Fibroblast of mammary gland (primary cell): ENCODE measurements at places on chromosomes 2 and 18.

- no peak for DNase-seq
Observed at GRCh38 chr18:57251747-57252146, 100.6 kb upstream of the ST8SIA3 start.

GRCh38 chr18:32595832-32596231 is 125.2 kb upstream of the GAREM1 start:
- DNase-seq: no peak

- no peak for DNase-seq
Observed at GRCh38 chr18:35283923-35284794, 5.9 kb downstream of the ZSCAN30 start.

DNA sequence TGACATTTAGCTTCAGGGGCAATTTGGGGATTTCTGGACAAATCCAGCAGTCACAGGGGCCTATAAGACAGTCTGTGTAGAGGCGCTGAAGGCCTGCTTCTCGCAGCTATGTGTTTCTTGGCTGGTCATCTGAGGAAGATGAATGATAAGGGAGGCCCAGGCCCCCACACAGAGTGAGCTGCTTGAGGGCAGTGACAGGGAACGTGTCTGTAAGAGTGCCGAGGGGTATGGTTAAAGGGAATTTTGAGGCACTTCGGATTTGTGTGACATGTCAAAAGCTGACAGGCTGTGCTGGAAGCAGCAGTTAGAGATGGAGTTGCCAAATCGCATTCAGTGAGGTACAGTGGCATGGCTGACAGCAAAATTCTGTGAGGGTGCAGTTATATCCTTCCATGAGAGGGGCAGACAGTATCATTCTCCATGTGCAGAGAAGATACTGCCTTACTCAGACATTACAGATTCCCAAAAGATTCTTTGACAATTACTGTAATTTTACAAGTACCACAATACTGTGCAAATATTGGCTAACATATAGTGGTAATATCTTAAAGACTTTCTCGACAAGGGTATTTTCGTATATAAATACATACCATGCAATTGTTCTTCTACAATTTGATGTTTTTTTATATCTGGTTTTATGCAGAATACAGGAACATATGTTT is 74.0 kb downstream of the CERS6 start:
- DNase-seq: no peak

- DNase-seq: no peak
Observed at GRCh38 chr18:24130494-24130893, 8.4 kb upstream of the CABYR start.

GRCh38 chr2:134446383-134447017 is 192.6 kb downstream of the MGAT5 start:
- peak; percentile 45 for DNase-seq

- no peak for DNase-seq
Observed at GRCh38 chr2:187768995-187769394, 214.8 kb upstream of the TFPI start.

DNA sequence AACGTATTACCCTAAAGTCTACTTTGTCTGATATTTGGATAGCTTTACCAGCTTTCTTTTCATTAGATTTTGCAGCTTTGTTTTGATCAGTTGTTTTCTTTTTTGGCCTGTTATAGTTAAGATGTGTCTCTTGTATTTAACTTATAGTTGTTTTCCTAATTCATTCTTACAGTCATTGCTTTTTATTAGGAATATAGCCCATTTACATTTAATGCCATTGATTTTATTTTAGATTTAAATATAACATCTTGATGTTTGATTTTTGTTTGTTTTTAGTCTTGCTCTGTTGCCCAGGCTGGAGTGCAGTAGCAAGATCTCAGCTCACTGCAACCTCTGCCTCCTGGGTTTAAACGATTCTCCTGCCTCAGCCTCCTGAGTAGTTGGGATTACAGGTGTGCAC is 215.9 kb upstream of the HDAC4 start:
- no peak for DNase-seq

DNA sequence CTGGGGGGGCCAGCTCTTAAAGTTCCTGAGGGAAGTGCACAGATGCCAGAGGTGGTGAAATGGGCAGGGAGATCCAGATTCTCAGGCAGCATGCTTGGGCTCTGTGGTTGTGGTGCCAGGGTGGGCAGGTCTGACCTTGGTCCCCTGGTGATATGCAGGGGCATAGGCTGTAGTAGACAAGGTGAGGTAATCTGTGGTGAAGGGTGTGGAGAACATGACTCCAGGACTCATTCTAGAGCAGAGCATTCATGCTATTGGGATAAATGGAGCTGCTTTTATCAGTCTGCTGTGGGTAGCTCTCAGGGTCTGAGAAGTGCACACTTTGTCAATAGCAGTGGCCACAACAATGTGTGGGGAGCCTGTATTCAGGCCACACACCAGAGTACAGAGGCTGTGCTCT is 16.9 kb downstream of the ACVR1C start:
- no peak for DNase-seq

DNA sequence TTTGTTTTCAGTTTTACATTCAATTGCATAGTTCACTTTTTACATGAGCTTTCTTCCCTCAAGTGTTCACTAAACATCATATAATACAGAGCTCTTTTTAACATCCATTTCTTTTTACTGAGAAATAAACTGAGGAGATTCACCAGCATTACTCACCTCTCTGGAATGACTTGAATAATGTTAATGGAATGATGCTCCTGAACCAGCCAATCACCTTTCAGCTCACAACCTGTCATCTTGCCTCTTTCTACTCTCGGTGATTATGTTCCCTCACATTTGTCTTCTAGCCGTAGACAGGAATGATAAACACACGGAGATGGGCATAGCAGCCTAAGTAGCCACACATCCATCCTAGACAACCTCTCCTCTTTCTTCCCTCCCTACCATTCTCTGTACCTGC is 301.7 kb downstream of the PAX3 start:
- DNase-seq: peak; percentile 79

GRCh38 chr2:159753797-159754196 is 41.5 kb downstream of the MARCHF7 start:
- no peak for DNase-seq

DNA sequence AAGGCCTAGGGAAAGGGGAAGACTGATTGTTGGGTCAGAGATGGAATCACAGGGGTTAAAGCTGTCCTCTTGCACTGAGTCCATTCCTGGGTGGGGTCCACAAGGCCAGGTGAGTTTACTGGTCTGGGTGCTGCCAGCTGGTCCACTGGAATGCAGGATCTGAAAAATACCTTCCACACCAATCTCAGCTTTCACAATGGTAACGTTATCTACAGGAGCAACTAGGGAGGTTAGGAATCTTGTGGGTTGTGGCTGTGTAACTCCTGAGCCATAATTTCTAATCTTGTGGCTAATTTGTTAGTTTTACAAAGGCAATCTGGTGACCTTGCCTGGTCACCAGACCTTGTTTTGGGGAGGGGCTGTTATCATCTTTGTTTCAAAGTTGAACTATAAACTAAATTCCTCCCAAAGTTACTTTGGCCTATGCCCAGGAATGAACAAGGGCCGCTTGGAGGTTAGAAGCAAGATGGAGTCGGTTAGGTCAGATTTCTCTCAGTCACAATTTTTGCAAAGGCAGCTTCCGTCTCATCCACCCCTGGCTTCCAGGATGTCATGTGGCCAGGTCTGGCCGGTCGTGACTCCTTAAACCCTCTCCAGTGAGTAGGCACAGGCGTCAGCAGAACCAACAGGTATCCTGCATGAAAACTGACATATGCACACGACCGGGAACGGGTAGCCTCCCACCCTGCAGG is 123.3 kb upstream of the SH3BP4 start:
- no peak for DNase-seq

GRCh38 chr2:160458718-160459453 is 34.7 kb downstream of the RBMS1 start:
- no peak for DNase-seq

GRCh38 chr2:168500516-168500915 is 44.4 kb downstream of the CERS6 start:
- no peak for DNase-seq

GRCh38 chr2:28166956-28167355 is 225.7 kb upstream of the FOSL2 start:
- peak; percentile 68 for DNase-seq

GRCh38 chr18:55321265-55322177 is 266.5 kb downstream of the TCF4 start:
- DNase-seq: peak; percentile 93

DNA sequence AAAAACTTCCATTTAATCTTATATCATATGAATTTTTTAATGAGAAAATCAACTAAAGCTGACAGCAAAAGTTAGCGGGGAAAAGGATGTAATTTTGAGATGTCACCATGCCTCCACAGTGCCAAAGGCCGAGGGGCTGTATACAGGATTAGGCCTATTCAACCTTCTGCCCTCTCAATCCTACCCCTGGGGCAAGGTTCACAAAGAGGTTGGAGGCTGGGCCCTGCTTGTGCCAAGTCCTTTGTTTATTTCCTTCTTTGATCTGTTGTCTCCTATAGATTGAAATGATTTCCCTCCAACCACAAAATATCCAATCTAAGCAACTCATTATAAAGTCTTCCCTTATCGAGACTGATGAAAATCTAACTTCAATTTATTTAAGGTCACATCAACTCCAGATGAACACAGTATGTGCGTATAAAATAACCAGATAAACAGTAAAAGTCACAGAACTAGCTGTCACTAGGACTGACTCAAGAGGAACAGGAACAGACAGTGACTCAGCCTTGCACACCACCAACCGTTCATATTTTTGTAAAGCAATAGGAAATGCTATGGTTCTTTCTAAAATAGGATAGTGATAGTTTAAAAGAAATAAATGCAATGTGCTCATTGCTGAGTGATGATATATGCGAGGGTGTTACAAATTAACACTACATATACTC is 95.8 kb downstream of the SLC25A12 start:
- DNase-seq: peak; percentile 77

- DNase-seq: no peak
Observed at GRCh38 chr2:181766129-181766528, 85.8 kb upstream of the NEUROD1 start.

GRCh38 chr2:714005-714741 is 37.0 kb upstream of the TMEM18 start:
- DNase-seq: peak; percentile 51

GRCh38 chr2:59930430-59930829 is 623.0 kb downstream of the BCL11A start:
- DNase-seq: no peak

DNA sequence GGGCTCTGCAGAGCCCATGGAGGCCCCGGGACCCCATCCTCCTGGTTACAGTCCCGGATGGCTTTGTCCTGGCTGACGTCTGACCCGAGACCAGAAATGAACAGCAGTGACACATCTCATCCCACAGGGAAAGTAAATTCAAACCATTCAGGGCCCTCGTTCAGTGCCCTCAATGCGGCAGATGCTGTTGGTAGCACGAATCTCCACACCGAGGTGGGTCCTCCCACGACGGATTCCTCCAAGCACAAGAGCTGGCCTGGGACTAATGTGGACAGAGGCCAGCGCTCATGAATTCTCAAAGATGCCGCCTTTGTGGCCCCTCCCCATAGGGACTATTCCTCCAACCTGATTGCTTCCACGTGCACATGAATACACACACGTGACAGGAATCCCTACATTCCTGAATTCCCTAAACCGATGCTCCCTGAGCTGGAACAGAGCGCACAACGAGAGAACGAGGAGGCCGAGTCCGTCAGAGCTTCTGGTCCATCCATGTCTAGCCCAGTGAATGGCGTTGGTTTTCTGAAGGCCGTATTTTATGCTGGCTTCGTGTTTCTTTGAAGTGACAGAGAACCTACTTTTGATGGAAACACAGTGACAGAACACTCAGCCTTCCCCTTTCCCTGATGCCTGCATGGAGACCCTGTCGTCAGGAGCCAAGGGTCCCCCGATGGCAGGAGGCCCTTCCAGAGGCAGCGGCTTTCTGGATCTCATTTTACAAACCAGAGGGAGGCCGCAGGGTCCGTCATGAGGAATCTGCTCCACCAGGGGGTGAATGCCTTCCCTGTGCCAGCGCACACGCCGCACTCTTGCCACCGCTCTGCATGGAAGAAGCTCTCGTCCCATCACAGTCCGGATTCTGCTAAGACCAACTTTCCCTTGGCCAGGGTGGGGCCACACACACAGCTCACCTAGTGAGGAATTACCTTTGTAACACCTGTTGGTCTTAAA is 64.3 kb upstream of the SNTG2 start:
- no peak for DNase-seq

DNA sequence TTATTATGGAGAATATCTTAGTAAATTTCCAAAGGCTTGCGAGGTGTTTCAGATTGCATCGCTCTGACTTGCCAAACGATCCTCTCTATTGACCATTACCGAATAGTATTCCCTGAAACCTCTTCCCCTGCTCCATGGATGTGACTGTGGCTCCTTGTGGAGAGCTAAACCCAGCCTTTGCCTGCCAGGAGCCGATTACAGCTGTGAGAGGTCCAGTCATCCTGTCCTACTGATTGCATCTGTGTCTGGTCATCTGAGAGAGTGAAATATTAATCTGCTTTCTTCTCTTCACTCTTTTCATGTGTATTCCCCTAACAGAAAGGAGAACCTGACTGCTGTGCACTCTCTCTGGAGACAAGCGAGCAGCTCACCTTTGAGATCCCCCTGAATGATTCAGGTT is 523.9 kb upstream of the NRP2 start:
- DNase-seq: no peak

GRCh38 chr2:218265626-218266025 is 4.3 kb downstream of the AAMP start:
- no peak for DNase-seq

DNA sequence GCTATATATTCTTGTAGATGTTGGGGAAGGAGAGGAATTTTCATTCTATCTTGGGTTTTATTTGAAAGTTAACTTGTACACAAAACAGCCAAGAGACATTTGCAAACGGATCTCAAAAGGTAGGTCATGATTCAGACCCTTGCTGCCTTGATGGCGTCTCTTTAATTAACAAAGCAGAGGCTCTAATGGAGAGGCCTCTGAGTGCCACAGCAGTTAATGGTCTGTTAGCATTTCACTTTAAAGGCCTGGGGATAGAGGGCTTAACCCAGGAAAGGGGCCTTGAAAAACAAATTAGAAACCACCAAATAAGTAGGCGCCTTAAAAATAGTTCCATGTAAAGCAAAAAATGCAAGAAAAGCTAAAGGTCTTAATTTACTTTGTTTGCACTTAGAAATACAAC is 836.9 kb upstream of the CELF4 start:
- no peak for DNase-seq

GRCh38 chr18:62282188-62282629 is 42.9 kb upstream of the TNFRSF11A start:
- DNase-seq: peak; percentile 79

DNA sequence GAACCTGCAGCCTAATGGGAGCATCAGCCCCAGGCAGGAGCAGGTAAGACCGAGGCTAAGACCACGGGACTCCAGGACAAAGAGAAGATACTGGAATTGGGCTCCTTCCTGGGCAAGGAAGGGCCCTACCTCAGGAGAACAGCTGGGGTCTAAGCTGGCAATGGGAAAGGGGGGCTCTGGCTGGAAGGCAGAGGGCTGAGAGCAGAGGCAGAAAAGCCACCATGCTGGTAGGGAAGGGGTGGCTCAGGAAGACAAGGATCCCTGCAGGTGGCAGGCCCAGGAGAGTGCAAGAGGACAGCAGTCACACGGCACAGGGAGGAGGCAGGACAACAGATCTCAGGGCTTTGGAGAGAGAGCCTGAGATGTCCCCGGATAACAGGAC is 203.5 kb downstream of the NDUFA10 start:
- DNase-seq: no peak

- DNase-seq: no peak
Observed at GRCh38 chr2:71865391-71865965, 282.2 kb downstream of the CYP26B1 start.
